Breast epithelium (tissue), 4 donors: ENCODE measurements at places on chromosomes 6 and 20. TPM values are rescaled to one million over a fixed set of nuclear protein-coding genes. Genes with fewer than 3 reads are reported as not detected.

DNA sequence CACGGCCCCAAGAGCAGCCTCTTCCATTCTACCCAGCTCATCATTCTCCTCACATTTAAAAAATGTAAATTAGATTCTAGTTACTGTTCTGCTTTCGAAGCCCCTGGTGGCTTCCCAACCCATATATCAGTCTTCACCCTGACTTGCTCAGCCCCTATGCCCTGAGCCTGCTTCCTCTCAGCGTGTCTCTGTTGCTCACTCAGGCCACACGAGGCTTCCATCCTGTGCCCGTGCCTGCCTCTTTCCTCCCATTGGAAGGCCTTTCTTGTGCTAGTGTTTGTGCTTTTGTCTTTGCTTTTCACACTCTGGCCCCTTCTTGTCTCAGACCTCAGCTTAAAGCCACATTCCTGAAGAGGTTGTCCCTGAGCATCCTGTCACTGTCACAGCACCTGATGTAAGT, 78.1 kb downstream of the AFDN start:
- DNase-seq: no peak

DNA sequence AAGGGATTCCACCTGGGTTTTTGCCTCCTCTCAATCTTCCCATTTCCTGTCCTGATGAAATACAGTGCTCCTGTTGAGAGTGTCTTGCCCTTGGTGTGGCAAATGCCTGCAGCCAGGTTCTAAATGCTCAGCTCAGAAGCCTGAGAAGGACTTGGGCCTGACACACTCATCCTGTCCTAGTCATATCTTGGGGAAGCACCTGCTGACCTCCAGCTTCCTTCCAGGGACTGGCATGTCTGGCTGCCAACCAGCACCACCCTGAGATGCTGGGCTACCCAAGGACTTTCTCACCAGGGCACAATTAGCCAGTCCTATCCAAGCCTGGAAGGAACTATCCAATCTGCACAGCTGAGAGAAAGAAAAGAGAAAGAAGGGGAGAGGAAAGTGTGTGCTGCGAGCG, 43.4 kb downstream of the LRFN2 start:
- no peak for DNase-seq

DNA sequence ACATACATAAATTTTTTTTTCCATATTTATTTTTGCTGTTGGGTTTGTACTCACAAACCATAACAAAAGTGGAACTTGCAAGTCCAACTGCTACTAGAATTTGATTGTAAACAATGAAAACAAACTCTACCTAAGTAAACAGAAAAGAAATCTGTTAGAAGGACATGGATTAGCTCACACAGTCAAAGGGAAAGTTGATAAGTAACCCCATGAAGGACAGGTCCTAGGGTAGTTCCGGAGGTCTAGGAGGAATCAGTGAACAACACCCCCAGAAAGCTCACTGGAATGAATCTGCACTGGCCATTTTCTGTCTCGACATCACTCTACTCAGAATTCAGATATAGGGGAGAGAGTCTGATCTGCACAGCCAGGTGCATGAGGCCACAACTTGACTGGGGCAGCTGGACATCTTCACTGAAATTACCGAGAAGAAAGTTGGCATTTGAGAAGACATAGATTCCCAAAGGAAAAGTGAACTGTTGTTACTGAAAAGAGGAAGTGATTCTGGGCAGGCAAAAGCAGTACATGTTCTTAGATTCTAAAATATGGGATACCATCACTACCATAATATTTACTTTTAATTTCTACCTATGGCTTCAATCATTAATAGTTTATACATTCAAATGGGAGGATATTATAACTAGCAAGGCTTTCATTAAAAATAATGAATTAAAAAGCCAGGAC, 76.4 kb downstream of the HMGN3 start:
- no peak for DNase-seq

DNA sequence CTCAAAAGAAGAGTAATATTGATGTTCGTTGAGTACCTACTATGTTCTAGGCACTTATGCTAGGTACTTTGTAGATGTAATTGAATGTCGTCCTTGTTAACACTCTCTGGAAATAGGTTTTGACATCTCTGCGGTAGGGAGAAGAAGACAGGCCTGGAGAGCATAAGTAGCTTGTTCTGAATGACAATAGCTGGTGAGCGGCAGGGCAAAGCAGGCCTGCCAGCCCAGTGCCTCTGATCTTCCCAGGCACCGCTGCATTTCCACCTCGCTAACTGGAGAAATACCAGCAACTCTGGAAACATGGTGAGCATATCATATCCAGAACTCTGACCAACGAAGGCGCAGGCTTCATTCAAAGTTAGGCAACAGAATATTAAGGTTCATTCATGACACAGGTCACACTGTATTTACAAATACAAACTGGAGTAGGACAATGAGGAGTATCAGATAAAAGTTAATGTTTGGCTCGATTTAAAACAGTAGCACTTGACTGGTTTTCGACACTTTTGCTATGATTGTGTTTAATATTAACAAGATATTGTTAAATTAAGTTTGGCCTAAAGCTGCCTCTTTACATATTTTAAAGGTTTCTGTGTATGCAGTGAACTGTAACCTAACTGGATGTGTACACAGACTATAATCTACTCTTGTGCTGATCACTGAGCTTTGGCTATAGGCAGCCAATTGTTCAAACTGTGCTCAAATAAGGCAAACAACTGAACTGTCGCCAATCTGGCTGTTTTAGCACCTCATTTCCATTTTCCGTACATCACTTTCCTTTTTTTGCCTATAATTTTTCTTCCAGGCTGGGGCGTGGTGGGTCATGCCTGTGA, 54.1 kb downstream of the PPP1R3G start:
- DNase-seq: no peak

DNA sequence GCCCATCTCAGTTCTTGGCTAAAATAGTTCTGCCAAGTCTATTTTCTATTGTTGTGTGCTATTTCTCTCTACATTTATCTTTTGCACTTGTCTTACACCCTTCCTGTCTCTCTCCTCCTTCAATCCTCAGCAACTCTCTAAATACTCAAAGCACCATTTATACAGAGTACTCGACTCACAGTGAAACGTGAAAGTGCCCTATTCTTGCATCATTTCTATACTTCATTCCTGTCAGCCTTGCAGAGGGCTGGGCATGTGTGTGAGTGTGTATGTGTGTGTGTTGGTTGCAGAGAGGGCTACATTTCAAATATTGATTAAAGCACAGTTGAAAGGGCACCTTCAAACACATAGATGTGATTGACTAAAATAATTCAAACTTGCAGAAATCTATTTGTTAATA, 373.2 kb upstream of the MANEA start:
- DNase-seq: no peak

- no peak for DNase-seq
Measured at GRCh38 chr20:60883496-60883895, 368.6 kb upstream of the CDH4 start.

DNA sequence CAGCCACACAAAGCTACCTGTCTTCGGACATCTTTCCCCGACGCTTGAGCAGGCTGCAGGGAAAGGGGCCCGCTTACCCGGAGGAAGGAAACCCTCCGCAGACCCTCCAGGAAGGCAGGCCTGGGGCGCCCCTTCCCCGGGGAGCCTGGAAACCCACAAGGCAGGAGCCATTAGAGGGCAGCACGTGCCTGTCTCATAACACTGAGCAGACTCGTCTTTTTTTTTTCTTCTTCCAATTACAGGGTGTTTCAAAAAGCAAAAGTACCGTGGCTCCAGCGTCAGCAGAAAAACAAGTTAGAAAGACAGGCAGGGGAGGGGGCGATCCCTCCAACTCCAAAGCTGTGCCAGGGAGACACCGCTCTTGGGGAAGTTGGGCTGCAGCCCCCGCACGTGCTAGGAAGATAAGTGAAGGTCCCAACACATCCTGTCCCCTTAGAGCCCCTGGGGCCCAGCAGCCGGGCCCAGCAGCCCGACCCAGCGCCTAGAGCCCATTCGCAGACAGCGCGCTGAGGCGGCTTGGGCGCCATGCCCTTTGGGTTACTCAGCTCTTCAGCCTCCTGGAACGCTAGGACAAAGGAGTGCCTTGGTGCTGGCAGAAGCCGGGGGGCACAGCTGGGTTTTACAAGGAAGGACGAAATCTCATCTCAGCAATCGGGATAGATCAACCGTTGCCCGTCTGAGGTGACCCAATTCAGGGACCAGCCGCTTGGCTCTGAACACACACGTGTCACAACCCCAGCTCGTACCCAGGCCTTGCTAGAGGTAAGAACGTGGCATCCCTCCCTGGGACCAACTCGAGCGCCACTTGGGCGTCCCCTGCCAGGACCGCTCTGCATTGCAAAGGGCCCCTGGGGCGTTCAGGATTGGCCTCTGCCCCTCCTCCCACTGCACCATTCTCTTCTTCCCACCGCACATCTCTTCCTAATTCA, 136.3 kb downstream of the LY86 start:
- DNase-seq: peak; percentile 60

DNA sequence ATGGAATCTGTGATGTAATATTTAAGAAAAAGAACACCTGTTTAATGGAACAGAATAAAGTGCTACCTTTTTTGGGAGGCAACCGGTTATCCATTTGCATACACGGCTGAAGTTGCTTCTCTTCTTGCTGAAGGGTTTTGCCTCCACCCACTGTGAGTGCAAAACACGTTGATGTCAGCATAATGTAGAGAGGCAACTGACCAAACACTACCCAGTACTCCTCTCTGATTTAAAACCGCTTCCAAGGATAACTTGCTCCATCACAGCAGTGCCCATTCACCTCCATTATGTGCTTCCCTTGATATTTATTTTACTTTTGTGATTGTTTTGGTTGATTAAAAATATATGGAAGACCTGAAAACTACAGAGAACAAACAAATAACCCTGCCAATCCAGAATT, 1.4 kb downstream of the SLC17A1 start:
- no peak for DNase-seq

DNA sequence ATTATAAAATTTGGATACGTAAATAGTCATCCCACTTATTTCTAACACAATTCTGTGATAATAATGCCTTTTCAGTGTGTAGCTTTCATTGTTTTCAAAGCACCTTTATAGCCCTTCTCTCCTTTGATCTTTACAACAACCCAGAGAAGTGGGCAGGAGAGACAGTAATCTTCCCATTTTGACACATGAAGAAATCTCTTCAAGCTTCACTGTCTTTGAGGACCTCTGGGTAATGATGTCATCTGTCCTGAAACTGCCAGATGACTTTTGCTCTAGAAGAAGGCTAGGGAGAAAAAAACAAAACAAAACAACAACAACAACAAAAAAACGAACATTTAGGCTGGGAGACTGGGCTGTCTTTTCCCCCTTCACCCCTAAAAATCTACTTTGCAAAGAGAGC, 203.0 kb downstream of the KCNQ5 start:
- DNase-seq: no peak

DNA sequence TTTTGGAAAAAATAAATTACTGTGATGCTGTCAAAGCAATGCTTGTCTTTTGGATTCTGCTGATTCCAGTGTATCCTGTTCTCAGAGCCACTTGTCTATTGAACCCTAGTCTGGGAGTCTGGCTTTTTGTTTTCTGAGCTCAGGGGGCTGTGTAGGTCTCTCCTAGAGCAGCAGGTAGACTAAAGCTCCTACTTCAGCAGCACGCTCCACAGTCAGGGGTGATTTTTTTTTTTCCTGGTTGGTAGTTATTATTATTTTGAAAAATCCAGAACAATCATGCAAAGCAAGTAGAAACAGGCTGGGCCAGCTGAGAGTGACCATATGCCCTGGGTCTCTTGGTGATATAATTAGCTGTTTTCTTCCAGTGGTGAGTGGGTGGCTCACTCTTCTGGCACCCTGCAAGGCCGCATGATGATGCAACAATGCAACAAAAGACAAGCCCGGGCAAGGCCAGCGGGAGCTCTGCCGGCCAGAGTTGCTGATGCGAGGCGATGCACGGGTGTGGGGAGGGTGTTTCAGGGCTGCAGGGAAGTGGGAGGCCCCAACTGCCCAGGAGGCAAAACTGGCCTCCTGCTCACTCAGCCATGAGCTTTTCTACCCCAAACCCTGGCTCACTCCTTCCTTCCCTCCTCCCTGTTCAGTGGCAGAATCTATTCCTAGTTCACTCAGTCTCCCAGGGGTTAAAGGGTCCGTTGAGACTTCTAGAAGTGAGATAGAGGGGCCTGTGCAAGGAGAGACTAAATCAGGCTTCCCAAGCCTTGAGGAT, 11.5 kb upstream of the CDKN1A start:
- peak; percentile 87 for DNase-seq

DNA sequence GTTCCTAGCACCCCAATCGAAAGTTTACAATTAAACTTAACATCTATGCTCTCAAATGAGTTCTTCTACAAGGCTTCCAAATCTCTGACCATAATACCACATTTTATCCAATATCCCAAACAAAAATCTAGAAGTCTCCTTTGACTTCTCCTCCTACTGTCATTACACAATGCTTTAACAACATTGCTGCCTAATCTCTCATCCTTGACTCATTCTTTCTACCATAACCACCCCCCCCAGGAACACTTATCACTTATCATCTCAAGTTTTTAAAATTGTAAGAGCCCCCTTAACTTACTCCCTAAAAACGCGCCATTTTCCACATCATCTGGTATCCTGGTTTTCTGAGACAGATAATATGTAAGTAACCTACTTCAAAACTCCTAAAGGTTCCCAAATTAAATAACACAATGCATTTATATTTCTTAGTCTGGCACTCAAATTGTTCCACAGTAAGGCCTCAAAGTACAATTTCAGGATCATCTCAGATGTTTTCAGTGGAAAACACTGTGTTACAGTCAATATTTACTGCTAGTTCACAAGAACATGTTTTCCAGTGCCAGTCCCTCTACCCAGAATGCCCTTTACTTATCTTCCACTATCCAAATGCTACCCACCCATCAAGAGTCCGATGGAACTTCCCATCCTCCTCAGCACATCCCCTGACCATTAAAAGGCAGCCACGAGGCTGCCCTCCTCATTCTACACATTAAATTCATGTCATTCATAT, 308.2 kb upstream of the THEMIS start:
- DNase-seq: no peak

DNA sequence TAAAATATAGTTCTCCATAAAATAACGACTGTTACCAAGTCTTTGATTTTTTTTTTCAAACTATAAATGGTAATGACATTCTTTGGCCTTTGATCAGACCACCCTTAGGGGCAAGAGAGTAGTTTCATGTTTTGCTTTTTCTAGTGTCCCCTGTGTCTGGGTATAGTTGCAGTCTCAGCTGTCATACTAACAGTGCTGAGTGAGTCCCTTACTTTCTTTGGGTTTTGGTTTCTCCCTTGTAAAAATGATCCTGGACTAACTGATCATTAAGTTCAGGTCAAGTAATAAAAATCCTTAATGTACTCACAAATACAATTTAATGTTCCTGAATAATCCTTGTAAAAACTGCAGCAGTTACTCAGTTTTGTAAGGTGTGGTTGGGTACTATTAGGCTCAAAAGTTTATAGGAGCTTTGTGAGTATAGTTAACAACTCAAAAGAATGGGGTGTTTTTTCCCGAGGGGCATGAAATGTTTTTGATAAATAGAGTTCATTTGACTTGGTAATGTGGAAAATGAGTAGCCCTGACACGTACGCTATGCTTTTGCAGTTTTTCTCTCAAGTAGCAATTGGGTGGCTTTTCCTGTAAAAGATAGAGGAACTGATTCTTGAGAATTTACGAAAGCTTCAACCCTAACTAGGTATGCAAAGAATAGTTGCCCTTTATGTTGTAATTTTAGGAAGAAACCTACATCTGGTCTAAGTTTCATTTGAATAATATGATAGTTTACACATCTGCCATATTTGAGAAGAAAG, 6.2 kb downstream of the PTPN1 start:
- no peak for DNase-seq

The CEP85L gene
- 17.3 TPM for total RNA-seq

The TRAPPC3L gene
- not detected for total RNA-seq

The TRIM15 gene
- not detected for total RNA-seq

The MYB gene
- 1.1 TPM for total RNA-seq

The SS18L1 gene
- 18.4 TPM for total RNA-seq

The BMP2 gene
- 3.9 TPM for total RNA-seq
